Ascending aorta (tissue), 2 donors: ENCODE measurements at places on chromosomes 1 and 21. TPM values are rescaled to one million over a fixed set of nuclear protein-coding genes. Genes with fewer than 3 reads are reported as not detected.

The DAB1 gene
- total RNA-seq: not detected

The RPE65 gene
- not detected for total RNA-seq

The MSH4 gene
- total RNA-seq: not detected

The BMP8B gene
- total RNA-seq: not detected

- no peak for DNase-seq
Measured at GRCh38 chr1:70025846-70026245, 179.5 kb downstream of the LRRC40 start.

DNA sequence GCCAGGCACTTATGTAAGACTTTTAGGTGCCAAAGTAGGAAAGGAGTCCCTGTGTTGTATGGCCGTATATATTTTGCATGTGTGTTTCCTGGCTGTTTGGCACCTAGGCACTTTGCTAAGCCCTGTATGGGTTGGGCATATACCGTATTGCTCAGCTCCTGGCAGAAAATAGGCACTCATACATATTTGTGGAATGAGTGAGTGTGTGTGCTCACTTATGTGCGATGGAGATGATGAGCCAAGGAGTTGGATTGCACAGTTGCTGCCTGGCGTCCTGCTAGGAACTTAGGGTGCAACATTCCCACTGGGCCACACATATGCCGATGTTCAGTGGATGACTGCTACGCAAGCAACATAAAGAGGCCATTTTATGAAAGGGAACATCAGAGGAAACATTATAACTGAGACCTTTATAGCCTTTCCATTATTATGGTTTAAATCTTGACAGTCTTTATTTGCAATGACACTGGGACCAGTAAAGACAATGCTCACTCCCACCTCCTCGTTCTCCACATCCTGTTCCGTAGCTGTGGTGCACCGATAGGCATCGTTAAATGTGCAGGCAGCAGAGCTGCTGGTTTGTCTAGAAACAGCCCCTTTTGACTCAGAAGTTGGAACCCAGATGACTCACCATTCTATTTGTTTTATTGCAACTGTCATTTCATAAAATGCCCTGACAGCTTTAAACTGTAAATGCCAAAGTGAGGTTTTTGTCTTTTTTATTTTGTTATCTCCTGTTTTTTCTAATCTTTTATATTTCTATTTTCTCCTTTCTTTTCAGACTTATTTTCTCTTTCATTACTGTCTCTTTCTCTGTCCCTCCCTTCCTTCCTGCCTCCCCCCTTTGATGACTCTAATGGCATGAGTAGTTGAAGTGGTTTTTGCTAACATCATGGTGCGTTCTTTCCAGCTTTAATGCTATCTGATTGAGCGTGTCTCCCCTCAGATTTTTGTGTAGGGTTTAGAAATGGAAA, 36.1 kb downstream of the PEX14 start:
- no peak for DNase-seq

DNA sequence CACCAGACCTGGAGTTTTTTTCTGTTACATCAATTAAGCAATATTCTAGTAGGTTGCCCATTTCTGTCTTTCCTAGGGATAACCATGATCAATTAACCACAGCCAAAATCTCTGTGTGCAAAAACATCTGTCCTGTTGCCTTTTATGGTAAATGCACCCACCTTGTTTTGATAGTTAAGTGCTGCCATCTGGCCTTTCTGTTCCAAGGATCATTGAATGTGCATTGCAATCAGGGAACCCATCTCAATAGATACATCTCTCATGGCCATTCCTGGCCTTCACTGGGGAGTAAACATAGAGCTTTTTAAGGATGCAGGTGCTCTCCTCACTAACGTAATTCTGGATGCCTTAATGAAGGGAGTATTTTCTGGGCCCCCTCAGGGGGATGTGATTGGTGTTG, 111.8 kb upstream of the KIAA1614 start:
- no peak for DNase-seq

- no peak for DNase-seq
Measured at GRCh38 chr1:232302376-232303221, 327.3 kb downstream of the SIPA1L2 start.

- DNase-seq: no peak
Measured at GRCh38 chr1:210687582-210688279, 359.0 kb downstream of the HHAT start.

- DNase-seq: no peak
Measured at GRCh38 chr1:166902279-166902678, 26.2 kb upstream of the TADA1 start.

DNA sequence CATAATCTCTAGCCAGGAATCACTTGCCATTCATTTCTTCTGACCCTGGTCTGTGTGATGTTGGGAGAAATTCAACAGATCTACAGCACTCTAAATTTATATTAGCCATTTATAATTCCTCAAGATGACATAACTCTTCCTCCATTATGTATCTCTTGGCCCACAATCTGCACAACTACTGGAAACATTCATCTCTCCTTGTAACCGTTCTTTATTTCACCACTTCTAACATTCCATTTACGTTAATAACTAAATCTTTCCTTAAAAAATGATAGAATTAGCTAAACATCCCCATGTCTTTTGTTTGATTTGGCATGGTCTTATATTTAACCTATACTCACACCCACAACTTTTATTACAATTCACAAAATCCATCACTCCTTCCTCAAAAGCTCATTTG, 166.0 kb downstream of the COL11A1 start:
- no peak for DNase-seq

DNA sequence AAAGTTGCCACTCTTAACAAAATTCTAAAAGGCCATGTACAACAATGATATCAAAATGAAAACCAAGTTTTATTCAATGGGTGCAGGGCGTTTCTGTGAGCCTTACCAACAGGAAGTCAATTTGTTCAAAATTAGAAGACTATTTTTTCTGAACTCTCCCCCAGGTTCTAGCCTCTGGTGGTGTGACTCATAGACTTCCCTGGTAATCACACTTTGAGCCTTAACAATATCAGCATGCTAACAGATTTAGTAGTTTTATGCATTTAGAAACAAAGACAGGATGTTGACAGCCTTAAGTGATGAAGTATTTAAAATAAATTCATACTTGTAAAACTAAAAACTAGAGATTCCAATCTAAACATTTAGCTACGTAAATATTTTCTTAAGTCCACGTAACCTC, 88.4 kb downstream of the LRRC8C start:
- DNase-seq: no peak

DNA sequence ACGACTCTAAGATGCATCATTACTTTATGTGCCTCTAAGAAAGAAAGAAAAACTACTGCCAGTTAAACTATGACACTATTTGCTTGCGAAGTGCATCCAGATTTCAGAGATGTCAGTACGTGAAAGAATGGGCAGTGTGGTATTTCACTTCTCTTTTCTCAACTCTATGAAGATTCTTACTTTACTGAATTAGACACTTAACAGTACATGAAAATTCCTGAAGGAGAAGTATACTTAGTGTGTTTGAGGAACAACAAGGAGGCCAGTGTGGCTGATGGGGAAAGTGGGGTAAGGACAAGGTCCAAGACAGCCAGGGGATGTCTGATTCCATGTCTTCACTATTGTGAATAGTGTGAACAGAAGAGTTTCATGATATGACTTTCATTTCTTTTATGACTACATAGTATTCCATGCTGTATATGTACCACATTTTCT, 53.9 kb upstream of the HSD17B7 start:
- DNase-seq: no peak

DNA sequence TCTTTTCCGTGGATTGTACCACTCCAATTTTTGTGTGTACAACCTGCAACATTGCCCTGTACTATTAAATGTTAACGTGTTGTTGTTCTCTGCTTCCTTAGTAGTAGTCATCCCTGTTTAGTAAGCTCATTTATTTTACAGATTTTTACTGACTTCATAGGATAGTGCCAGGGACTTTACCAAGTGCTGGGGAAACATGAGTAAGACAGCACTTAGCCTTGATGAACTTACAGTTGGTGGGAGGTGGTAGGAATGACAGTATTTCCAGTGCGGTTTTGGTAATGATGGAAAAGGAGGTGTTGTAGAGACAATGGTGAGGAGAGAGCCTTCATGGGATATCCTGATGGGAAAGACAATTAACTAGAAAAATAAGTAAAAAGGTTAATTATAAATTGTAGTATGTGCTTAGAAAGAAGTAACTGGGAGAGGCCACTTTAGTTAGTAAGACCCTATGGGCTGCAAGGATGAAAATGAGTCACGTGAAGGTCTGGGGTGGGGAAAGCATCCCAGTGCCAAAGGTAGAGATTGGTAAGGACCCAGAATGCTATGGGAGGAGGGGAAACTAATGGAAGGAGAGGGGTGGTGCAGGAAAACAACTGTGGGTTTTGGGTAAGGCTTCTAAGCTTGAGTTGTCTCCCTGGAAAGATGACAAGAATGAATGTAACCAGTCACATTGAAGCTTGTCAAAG, 1.7 kb downstream of the RLF start:
- DNase-seq: no peak

GRCh38 chr21:21559285-21560045, 561.3 kb downstream of the NCAM2 start:
- no peak for DNase-seq

DNA sequence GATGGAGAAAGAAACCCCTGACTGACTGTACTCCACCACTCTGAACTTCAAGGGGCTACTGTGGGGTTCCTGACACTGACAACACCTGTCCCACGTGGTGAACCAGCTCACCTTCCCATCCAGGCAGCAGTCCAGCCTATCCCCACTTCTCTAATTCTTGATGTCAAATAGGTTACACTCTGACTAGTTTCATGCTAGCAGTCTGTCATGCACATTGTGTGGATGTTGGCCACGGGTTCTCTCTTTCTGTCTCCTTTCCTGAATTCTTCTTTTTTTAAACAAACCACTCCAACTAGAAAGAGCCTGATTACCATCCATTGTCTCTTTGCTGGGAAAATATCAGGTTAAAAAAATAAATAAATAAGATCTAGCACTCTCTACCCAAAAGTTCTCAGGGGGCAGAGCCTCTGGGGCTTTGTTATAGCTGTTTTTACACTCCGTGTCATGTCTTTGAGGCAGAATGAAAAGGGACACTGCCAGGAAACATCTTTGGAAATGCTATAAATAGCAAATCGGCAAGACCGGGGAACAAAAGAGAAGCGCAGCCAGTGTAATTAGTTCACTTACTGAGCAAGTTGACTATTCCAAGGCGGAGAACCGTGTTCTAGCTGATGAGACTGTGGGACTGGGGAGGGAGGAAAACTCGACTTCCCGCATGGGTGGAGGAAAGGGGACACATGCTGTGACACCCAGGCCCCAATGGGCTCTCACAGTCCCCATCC, 356.1 kb downstream of the OMA1 start:
- no peak for DNase-seq

DNA sequence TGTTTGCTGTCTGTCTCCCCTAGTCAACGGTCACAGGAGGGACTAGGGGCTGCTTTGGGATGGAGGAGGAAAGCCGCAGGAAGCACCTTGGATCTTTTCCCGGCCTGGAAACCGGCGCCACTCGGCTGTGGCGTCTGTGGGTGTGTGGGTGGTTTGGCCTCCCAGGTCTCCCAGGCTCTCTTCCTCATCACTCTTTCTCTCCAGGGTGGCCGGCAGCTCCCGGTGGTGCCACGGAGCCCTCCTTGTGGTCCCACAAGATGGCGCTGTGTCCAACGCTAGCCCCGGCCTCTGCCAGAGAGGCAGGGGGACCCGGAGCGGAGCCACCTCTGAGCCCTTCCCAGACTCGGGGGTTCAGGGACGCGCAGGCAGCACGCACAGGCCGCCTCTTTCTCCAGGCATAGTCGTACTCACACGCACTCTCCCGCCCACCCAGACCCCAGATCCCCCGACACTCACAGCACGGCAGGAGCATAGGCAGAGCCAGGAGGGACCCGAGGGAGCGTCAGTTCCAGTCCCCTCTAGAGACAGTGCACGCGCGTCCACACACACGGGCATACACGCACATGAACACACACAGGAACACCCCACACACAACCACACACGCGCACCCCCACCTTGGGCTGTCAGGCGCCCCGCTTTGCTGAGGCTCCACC, 31.2 kb downstream of the CDCP2 start:
- no peak for DNase-seq

DNA sequence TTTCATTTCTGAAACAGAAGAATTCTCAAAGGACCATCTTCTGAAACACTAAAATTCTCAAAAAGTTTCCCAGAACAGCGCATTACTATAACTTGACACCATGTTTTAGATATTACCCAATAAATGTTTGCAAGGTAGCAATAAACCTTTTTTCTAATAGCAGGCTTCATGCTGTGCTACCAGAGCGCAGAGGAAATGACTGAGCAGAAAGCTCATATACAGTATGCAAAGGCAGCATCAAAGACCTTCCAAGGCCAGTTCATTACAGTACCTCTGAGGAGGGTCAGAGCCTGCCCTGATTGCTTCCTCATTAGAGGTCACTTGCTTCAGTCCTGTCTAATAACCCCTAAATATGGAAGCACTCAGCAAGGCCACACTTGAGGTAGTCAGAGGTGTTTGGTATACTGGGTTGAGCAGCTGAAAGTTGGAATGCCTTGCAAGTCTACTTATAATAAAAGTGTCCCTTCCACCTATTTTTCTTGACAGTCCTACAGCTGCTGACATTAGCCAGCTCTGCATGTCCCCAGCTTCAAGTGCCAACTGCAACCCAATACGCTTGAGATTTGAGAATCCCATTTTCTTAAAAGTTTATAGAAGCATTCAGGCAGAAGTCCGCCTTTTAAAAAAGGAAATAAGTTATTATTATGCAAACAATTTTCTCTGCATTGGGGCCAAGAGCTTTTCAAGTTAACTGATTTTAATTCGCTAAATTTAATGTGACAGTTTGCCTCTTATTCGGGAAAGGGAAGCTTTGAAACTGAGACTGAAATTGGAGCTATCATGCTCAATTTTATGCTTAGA, 207.2 kb downstream of the ZC3H11B start:
- DNase-seq: no peak

GRCh38 chr1:31699341-31699891, 4.4 kb downstream of the COL16A1 start:
- DNase-seq: no peak

GRCh38 chr21:32814528-32814927, 43.0 kb upstream of the PAXBP1 start:
- no peak for DNase-seq

- DNase-seq: peak; percentile 55
Measured at GRCh38 chr1:205240118-205240517, 12.4 kb downstream of the TMCC2 start.

GRCh38 chr1:156422602-156423091, 53.6 kb downstream of the RHBG start:
- no peak for DNase-seq
